Nucleus accumbens (tissue), 56 donors: ENCODE measurements at places on chromosomes 3 and 15.

DNA sequence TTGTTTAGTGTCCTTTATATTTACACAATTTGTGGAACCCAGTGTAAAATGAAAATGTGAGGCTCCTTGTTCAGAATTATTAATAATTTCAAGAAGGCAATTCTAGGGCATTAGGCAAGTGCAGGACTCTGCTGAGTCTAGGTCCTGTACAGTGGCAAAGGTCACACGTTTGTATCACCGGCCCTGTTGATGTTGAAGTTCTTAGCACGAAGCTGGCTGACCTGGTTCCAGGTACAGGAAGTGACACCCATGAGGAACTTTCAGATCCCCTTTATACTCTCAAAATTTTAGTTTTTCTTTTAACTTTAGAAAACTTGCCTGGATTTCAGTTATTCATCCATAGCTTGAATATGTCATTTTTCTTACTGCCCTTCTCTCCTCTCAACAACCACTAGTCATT lies 349.4 kb downstream of the CNTN6 start:
- DNase-seq: no peak

DNA sequence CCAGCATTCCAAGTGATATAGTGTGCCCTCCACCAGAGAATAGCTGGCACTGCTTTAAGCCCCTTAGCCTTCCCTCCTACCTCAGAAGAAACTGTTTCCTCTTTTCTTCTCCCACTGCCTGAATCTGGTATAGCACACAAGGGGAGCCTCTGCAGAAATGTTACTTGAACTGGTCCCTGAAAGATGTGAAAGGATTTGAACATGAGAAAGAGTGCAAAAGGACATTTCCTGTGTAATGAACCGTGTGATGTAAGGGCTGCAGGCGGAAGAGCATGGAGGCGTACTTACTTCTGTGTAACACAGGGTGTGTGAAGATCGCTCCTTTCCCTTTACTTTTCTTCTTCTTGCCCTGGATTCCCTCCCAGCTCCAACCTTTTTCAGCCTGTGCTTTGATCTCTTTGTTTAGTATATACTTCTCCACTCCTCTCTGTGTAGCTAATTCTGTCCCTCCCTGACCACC lies 8.4 kb downstream of the TMOD3 start:
- no peak for DNase-seq

DNA sequence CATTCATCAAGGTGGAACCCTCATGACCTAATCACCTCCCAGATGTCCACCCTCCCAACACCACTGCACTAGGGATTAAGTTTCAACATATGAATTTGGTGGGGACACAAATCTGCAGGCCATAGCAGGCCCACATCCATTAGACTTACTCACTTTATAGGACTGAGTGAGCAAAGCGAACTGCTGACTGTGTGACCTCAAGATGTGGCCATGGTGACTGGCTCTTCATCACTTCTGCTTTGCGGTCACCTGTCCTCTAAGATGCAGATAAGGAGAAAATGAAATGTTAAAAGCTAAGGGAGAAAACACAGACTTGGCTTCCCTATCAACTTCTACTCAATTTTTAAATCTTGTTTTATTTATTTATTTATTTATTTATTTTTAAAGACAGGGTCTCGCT lies 14.5 kb upstream of the DCP1A start:
- no peak for DNase-seq

DNA sequence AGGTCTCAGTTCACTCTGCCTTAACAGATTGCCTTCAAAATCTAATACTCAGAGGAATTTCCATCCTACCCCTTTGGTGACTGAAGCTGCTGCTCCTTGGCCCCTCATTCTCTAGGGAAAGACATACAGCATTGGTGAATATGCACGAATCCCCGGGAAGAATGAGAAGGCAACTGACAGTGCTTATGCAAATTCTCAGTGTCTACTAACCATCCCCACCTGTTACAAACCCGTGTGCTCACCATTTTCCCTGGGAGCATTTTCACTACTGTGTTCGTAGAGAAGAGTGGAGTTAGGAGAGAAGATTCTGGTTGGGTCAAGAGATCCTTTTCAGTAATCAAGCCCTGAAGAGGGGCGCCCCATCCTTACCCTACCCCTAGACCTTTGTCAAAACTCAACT lies 37.7 kb downstream of the SYNM start:
- DNase-seq: no peak

DNA sequence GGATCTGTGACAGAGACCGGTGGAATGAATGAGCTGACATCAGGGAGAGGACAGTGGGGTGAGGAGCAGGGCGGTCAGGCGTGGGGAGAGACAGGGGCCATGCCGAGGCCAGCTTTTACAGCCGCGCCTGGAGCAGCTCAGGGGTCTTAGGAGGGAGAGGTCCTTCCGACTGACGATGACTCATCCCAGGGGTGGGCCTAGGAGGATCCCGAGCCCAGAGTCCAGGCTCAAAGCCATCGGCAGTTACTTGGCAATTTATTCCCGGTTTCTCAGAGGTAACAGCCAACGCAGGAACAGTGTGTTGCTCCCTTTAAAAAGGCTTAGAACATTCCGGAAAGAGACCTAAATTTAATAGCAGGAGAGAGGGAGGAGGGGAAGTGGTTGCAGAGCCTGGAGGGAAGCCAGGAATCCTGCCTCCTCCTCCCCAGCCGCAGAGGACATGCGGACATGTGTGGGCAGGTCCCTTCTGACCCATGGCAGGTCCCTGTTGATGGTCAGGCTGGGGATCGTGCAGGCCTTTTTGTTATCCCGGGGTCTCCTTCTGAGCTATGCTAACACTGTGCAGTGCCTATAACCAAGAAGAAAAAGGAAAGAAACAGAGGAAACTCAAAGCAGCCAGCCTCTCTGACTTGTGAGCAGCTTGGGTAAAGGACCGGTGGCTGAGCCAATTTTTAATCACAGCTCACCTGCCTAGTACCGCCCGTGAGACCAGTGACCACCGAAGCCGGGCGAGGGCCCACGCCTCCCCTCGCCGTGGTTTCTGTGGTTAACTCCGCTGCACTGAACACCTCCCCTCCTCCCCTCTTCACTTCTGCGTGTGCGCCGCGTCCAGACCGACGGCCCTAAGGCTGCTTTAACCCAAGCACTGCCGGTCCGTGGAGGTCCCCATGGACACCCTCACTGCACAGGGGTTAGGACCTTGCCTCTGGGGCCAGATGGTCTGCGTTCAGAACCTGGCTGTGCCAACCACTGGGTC lies 392.4 kb upstream of the PROK2 start:
- no peak for DNase-seq

- no peak for DNase-seq
Observed at GRCh38 chr15:78752492-78753358, 58.5 kb downstream of the ADAMTS7 start.

- DNase-seq: no peak
Observed at GRCh38 chr3:15204005-15204404, 2.0 kb upstream of the CAPN7 start.

GRCh38 chr3:41338276-41338675 lies 139.0 kb downstream of the CTNNB1 start:
- DNase-seq: no peak

- DNase-seq: no peak
Observed at GRCh38 chr3:111652492-111653180, 57.5 kb upstream of the ZBED2 start.

DNA sequence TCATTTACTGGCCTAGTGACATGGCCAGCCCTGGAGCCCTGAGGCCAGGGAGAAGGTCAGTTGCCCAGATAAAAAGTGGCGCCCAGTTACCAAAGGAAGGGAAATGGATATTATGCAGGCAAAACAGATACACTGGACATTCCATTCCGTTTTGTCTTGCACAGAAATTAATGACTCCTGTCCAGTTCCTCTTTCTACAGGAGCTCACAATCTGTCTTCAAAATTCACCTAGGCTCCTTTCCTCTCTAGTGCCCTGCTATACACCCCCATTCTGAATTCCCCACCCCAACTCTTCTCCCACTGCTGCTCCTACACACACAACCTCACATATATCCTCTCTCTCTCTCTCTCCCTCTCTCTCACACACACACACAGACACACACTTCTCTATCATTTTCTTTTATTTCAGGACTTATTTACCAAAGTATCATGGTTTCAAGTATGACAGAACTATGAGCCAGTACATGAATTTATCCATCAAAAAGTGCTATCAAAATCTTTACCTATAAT lies 229.0 kb downstream of the MAGI1 start:
- DNase-seq: no peak

DNA sequence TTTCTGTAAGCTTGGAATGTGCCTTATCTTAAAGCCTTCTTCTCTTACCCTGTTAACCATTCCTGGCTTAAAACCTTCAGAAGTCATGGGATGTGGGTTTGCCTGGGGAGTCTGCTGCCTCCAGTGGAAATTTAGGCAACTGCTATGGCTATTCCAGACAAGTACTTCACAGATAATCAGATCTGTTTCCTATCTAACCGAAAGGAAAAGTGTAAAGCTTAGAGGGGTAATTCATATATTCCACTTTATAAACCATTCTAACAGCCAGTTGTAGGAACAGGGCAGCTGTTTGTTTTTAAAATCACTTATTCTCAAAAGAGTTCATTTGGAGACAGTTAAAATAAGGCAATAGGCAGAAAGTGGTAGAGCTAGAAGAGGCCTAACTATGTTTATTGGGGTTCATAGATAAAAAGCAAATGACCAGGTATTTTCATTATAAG lies 219.9 kb downstream of the TCF12 start:
- no peak for DNase-seq

DNA sequence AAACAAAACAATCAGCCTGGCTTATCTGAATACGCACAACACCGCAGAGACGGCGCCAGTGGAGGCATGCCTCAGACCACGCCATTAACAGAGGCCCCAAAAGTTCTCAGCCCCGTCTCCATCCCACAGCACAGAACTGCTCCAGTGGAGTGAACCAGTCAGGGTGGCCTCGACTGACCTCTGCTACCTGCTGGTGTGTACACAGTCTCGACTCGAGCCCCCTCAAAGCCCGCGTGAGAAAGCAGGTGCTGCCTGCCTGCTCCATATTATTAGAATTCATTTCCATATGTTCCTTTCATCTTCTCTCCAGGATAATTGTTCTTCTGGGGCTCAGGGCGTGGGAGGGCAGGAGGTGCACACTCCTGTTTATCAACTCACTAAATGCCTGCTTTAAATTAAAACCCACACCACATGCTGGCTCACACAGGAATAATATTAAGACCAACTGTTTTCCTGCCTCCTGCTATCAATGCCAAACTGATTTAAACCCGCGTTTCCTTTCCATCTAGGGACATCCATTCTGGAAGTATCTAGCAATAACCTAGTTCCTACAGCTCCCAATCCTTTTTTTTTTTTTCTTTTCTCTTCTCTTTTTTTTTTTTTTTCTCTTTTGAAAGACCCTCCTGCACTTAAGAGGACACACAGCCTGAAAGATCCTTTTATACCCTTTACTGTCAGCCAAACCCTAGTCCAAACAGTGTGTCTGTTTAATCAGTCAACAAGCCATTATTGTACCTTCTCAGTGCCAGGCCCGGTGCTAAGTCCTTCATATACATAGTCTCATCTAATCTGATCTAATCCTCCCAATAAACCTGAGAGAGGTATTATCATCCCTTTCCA lies 101.2 kb downstream of the TLE3 start:
- DNase-seq: no peak

DNA sequence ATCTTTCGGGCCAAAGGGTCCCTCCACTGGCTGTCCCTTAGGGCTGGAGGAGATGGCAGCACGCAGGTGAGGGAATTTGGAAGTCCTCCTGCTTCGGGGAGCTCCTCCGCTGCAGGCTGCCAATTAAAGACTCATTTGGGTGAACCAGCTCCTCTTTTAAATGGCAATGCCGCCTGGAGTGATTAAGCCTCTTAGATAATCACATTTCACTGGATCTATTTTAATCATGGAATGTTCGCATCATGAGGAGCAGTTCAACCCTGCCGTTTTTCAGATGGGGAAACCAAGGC lies 117.9 kb downstream of the LIPC start:
- DNase-seq: no peak

DNA sequence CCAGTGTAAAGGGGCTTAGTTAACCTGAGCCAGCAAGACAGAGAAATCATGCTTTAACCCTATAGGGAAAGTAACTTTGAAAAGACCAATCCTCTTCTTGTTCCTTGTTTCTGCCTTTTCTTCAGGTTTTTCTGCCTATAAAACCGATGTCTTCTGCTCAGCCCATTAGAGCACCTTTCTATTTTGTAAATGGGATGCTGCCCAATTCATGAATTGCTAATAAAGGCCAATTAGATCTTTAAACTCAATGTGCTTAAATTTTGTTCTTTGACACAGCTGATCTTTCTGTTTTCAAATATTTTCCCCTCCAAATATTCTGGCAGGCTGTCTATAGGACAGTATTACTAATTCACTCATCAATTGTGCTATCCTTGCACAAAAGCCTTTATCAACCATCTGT lies 33.8 kb upstream of the SPTSSB start:
- DNase-seq: no peak

GRCh38 chr3:184262764-184263179 lies 1.4 kb upstream of the CAMK2N2 start:
- DNase-seq: no peak

DNA sequence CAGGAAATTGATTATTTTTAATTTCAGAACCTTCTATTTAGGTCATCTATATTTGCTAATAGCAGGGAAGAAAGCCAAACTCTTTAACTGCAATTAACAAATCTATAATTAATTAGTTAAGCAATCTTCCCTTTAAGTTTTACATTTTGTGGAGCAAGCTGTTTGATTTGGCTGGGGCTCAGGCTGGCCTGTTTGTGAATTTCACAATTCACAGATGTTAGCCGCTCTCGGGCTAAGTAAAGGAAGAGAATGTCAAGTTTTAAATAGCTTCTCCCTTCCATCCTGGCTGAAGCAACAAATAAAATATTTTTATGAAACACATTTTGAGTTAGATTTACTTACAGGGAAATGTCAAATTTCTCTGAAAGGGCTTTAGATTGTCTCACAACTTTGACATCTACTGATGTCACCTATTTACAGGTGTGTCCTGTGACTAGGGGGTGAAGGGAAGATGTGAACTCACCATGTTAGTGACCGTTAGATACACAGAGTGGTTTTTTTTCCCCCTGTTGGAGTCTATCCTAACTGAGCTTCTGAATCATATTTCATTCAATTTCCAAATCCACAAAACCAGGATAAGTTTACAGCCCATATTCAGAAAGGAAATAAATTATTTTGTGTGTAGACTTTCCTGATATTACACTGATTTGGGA lies 1.3 kb upstream of the TP63 start:
- DNase-seq: no peak

GRCh38 chr15:64460724-64461720 lies 644 bp downstream of the ZNF609 start:
- peak; percentile 50 for DNase-seq

GRCh38 chr15:71125831-71126450 lies 10.7 kb downstream of the THSD4 start:
- no peak for DNase-seq

- no peak for DNase-seq
Observed at GRCh38 chr3:151584566-151584965, 123.7 kb upstream of the IGSF10 start.

GRCh38 chr15:99435113-99435695 lies 130.6 kb upstream of the MEF2A start:
- no peak for DNase-seq
